GM12878 (cell line): ENCODE measurements at places on chromosomes 13 and 19. TPM values are rescaled to one million over a fixed set of nuclear protein-coding genes. Genes with fewer than 3 reads are reported as not detected.

DNA sequence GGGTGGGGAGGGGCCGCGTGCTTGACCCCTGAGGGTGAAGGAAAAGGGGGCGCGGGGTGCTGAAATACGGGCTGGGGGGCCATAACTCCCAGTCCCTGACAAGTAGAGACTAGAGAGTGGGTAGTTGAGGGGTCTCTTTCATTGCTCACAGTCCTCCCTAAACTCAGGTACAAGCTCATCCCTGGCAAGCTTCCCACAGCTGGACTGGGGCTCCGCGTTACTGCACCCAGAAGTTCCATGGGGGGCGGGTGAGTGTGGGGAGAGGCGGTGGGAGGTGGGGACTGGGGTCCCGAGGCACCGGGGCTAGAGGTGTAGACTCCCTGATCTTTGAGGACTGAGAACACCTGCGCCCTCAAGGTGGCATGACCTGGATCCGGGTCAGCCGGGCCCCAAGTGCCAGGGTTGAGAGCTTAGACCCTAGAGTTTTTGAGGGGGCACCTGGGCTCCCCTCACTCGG is 1.3 kb downstream of the ETV2 start:
- H3K36me3 ChIP-seq: 0 out of 2 replicates have a peak, but pooled peaks cover 1% of the 10 kb centered on the region
- peaks cover 27% of the 10 kb centered on the region for H3K4me1 ChIP-seq
- H3K27ac ChIP-seq: peak overlapping the region; percentile 84
- DNase-seq: no peak
- peak overlapping the region; percentile 75 for H3K4me3 ChIP-seq

GRCh38 chr19:37583340-37583739 is 11.3 kb downstream of the ZNF571 start:
- H3K36me3 ChIP-seq: no peaks in the 10 kb centered on the region
- no peaks in the 10 kb centered on the region for H3K27me3 ChIP-seq
- H3K4me1 ChIP-seq: no peaks in the 10 kb centered on the region
- DNase-seq: no peak
- H3K4me3 ChIP-seq: no peak overlapping the region

GRCh38 chr13:112586334-112586960 is 1.5 kb downstream of the TUBGCP3 start:
- peaks cover 18% of the 10 kb centered on the region for H3K4me1 ChIP-seq
- no peak for DNase-seq
- H3K36me3 ChIP-seq: no peaks in the 10 kb centered on the region
- H3K27me3 ChIP-seq: no peaks in the 10 kb centered on the region
- H3K4me3 ChIP-seq: peak overlapping the region; percentile 93

GRCh38 chr19:33546656-33547055 is 25.1 kb upstream of the PEPD start:
- no peak for DNase-seq
- no peaks in the 10 kb centered on the region for H3K27me3 ChIP-seq
- no peak overlapping the region for H3K27ac ChIP-seq
- no peak overlapping the region for H3K4me3 ChIP-seq
- H3K36me3 ChIP-seq: no peaks in the 10 kb centered on the region
- no peaks in the 10 kb centered on the region for H3K4me1 ChIP-seq

GRCh38 chr13:105139380-105140285 is 1395.8 kb downstream of the EFNB2 start:
- H3K27me3 ChIP-seq: no peaks in the 10 kb centered on the region
- no peaks in the 10 kb centered on the region for H3K36me3 ChIP-seq
- H3K4me1 ChIP-seq: peaks cover 10% of the 10 kb centered on the region; the same call in 1 of the 2 replicates
- DNase-seq: peak; percentile 87
- H3K4me3 ChIP-seq: peak overlapping the region; percentile 60

- no peaks in the 10 kb centered on the region for H3K4me1 ChIP-seq
- no peaks in the 10 kb centered on the region; the same call in none of the 2 replicates for H3K36me3 ChIP-seq
- no peaks in the 10 kb centered on the region for H3K27me3 ChIP-seq
- H3K4me3 ChIP-seq: no peak overlapping the region
- DNase-seq: no peak
- no peak overlapping the region for H3K27ac ChIP-seq
Observed at GRCh38 chr19:793806-794205, 3.4 kb upstream of the PTBP1 start.

DNA sequence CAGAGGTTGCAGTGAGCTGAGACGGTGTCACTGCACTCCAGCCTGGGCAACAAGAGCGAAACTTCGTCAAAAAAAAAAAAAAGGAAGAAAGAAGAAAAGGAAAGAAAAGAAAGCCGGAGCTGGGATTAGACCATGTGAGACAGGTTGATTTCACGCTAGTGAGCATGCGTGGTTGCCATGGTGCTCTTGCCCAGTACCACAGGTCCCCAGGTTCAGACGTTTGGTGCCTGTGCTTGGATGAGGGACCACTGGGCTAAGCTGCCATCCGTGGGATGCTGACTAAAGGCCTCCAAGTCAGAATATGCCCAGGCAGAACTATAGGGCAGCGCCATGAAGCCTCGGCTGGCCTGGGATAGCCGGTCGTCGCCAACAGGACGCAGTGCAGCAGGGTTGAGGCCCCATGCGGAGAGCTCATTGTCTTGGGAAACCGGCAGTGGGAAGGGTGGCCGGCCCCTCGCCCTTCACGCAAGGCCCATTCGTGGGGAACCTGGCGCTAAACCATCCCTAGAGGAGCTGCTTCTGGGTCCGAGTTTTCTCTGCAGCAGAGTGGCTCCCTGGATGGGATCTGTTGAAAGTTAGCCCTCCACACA is 7.2 kb upstream of the TEX101 start:
- no peak for DNase-seq
- no peaks in the 10 kb centered on the region for H3K27me3 ChIP-seq
- no peaks in the 10 kb centered on the region for H3K36me3 ChIP-seq
- H3K4me3 ChIP-seq: no peak overlapping the region
- no peak overlapping the region for H3K27ac ChIP-seq

- H3K4me3 ChIP-seq: no peak overlapping the region
- H3K27ac ChIP-seq: no peak overlapping the region
- no peaks in the 10 kb centered on the region for H3K4me1 ChIP-seq
- DNase-seq: no peak
- H3K27me3 ChIP-seq: no peaks in the 10 kb centered on the region
- H3K36me3 ChIP-seq: no peaks in the 10 kb centered on the region
Observed at GRCh38 chr13:31987535-31988170, 43.9 kb upstream of the FRY start.

GRCh38 chr19:49512970-49513745 is 697 bp downstream of the FCGRT start:
- no peak overlapping the region for H3K27ac ChIP-seq
- no peaks in the 10 kb centered on the region for H3K36me3 ChIP-seq
- no peaks in the 10 kb centered on the region for H3K27me3 ChIP-seq

- no peaks in the 10 kb centered on the region for H3K4me1 ChIP-seq
- no peak for DNase-seq
Observed at GRCh38 chr13:49315036-49315565, 67.4 kb downstream of the CDADC1 start.

DNA sequence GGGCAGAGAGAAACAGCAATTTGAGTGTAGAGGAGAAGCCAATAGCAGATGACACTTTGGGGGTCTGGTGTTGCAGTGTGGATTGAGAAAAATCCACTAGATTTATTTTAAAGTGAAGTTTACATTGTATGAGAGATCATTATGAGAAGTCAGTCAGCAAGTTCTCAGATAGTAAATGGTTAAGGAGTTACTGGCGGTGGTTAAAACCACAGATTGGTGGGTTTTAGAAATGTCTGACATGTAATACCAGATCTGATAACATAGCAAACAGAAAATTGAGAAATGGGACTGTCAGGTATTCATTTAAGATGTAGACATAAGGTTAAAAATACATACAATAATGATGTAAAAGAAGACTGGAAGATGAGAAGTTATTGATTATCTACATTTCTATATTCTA is 7.2 kb downstream of the ABHD13 start:
- H3K36me3 ChIP-seq: peaks cover 4% of the 10 kb centered on the region; the same call in 1 of the 2 replicates
- H3K27me3 ChIP-seq: no peaks in the 10 kb centered on the region
- peaks cover 7% of the 10 kb centered on the region for H3K4me1 ChIP-seq
- H3K4me3 ChIP-seq: no peak overlapping the region
- H3K27ac ChIP-seq: no peak overlapping the region

GRCh38 chr13:40644838-40645604 is 21.4 kb downstream of the FOXO1 start:
- H3K27ac ChIP-seq: 0 out of 2 replicates have a peak overlapping the region, but pooled peaks have one; percentile 25
- peaks cover 16% of the 10 kb centered on the region for H3K4me1 ChIP-seq
- H3K27me3 ChIP-seq: no peaks in the 10 kb centered on the region
- no peaks in the 10 kb centered on the region; the same call in 1 of the 2 replicates for H3K36me3 ChIP-seq
- no peak overlapping the region for H3K4me3 ChIP-seq
- DNase-seq: no peak

DNA sequence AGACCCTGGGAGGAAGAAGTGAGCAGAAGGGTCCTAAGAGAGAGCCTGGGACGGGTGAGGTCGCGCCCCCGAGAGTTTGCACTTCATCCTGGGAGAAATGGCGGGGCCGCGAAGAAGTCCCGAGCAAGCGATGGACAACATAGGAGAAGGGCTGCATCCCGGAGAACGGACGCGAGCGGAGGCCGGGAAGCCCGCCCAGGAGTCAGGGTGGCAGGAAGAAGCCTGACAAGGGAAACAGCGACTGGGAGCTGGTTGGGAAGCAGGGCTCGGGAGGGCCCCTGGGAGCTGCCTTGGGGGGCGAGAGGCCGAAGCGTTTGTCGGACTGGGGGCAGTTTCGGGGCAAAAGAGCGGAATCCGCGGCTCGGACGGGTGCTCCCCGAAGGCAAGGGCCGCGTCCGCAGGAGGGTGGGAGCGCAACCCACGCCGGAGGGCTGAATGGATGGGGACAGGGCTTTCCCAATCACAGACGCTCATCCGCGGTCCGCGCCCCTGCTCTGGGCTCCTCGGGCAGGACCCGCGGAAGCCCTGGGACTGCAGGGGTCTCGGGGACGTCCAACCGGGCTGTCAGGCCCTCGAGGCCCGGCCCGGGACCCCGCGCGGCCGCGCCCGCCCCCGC is 469 bp downstream of the ABHD17A start:
- H3K27ac ChIP-seq: peak overlapping the region; percentile 82
- peaks cover 21% of the 10 kb centered on the region for H3K4me1 ChIP-seq
- H3K27me3 ChIP-seq: no peaks in the 10 kb centered on the region
- peak overlapping the region; percentile 99 for H3K4me3 ChIP-seq
- no peak for DNase-seq

GRCh38 chr13:99314640-99315176 is 7.5 kb upstream of the GPR183 start:
- H3K36me3 ChIP-seq: no peaks in the 10 kb centered on the region; the same call in 1 of the 2 replicates
- no peak overlapping the region for H3K4me3 ChIP-seq
- no peaks in the 10 kb centered on the region for H3K27me3 ChIP-seq
- no peak for DNase-seq
- no peak overlapping the region for H3K27ac ChIP-seq

DNA sequence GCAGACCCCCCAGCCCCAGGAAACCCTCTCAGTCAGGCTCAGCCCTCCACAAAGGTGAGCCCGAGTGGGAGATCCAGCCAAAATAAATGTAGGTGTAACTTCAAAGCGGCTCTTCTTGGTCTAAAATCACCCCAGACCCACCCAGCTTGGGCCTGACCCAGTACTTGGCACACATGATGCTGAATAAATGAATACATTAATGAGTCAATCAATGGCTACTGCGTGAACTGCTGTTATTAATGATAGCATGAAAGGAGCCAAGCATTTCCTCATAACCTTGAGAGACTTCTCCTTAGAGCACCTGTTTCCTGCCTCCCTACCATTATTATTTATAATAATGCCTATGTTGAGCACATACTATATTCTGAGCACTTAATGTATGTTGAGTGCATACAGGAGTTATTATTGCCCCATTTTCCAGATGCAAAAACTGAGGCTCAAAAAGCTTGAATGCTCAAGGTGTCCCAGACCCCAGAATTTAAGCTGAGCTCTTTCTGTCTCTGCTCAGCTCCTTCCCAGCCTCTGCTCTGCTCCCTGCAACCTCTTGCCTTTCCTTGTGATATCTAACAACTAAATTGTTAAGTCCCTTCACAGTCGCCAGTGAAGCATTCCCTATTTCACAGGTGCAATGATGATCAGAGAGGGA is 4.3 kb downstream of the NOTCH3 start:
- H3K27ac ChIP-seq: no peak overlapping the region
- DNase-seq: no peak
- H3K4me1 ChIP-seq: no peaks in the 10 kb centered on the region
- H3K36me3 ChIP-seq: no peaks in the 10 kb centered on the region
- no peak overlapping the region for H3K4me3 ChIP-seq

- peak overlapping the region; percentile 92 for H3K4me3 ChIP-seq
- H3K4me1 ChIP-seq: peaks cover 14% of the 10 kb centered on the region
- no peaks in the 10 kb centered on the region for H3K36me3 ChIP-seq
- H3K27me3 ChIP-seq: no peaks in the 10 kb centered on the region
- DNase-seq: no peak
Observed at GRCh38 chr19:39342647-39343305, 555 bp downstream of the SAMD4B start.

- no peaks in the 10 kb centered on the region for H3K4me1 ChIP-seq
- no peak for DNase-seq
- no peak overlapping the region for H3K27ac ChIP-seq
- H3K36me3 ChIP-seq: peaks cover 13% of the 10 kb centered on the region
Observed at GRCh38 chr13:20815464-20815863, 41.7 kb upstream of the EEF1AKMT1 start.

DNA sequence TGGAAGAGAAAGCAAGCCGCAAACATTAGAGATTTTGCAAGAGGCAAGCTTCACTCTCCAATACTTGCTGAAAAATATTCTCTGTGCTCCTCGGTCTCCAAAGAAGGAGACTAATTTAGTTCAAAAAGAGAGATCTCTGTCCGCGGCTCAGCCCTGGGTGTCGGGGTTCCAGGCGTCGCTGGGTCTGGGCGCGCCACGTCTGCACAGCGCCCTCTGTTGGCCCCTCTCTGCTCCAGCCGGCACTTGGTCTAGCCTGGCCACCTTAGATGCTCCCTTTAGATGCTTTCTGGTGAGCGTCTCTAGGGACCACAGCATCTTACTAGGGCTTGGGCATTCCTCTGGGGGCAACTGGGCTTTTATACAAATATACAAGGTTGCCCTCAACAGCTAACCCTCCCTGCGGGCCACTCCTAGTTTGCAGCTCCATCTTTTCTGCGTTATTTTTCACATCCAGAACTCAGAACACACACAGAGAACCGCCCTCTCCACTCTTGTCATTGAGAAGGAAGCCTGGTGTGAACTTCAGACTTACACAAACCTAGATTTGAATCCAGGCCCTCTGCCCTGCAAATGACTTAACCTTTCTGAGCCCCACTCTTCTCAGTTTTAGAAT is 78.3 kb downstream of the CYSLTR2 start:
- no peaks in the 10 kb centered on the region for H3K36me3 ChIP-seq
- DNase-seq: no peak
- no peak overlapping the region for H3K4me3 ChIP-seq

GRCh38 chr19:42038666-42039065 is 31.3 kb downstream of the GRIK5 start:
- H3K36me3 ChIP-seq: no peaks in the 10 kb centered on the region
- H3K27ac ChIP-seq: no peak overlapping the region
- no peak for DNase-seq
- H3K27me3 ChIP-seq: no peaks in the 10 kb centered on the region

GRCh38 chr13:98909016-98909415 is 68.8 kb downstream of the DOCK9 start:
- no peaks in the 10 kb centered on the region for H3K27me3 ChIP-seq
- no peaks in the 10 kb centered on the region for H3K36me3 ChIP-seq
- H3K4me3 ChIP-seq: no peak overlapping the region
- no peak for DNase-seq
- H3K27ac ChIP-seq: no peak overlapping the region
- H3K4me1 ChIP-seq: no peaks in the 10 kb centered on the region

The CEACAM20 gene
- not detected in 2 replicates for total RNA-seq

The CACNA1A gene
- 4.4 and 4.7 TPM in 2 replicates for total RNA-seq

The NDUFA11 gene
- 306 and 309 TPM in 2 replicates for total RNA-seq

The PRX gene
- total RNA-seq: 1.2 and 1.3 TPM in 2 replicates

The KRTDAP gene
- total RNA-seq: not detected in 2 replicates

The TNFSF11 gene
- 14.2 and 14.7 TPM in 2 replicates for total RNA-seq

The KCTD12 gene
- 2.8 and 2.9 TPM in 2 replicates for total RNA-seq

The SIN3B gene
- total RNA-seq: 30.4 and 34.5 TPM in 2 replicates

The LYL1 gene
- 27.4 and 30.0 TPM in 2 replicates for total RNA-seq

The MCEMP1 gene
- total RNA-seq: 0.26 and 0.48 TPM in 2 replicates
